ENCODE measurements at places on chromosomes 16 and 17.

DNA sequence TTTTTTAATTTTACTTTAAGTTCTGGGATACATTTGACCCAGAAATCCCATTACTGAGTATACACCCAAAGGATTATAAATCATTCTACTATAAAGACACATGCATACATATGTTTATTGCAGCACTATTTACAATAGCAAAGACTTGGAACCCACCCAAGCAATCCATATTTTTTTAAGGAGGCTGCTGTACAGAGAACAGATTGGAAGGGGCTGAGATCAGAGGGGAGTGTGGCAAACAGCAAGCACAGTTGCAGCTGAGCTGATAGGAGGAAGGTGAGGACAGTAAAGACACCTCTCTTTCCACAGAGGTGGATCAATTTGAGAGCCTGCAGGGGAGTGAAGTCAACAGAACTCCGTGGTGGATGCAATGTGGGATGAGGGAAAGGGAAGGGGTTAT, 10.2 kb upstream of the TMEM238L start:
- no peaks in the 10 kb centered on the region for H3K4me1 ChIP-seq
- DNase-seq: no peak
- no peaks in the 10 kb centered on the region for H3K36me3 ChIP-seq
- no peak overlapping the region for H3K4me3 ChIP-seq

DNA sequence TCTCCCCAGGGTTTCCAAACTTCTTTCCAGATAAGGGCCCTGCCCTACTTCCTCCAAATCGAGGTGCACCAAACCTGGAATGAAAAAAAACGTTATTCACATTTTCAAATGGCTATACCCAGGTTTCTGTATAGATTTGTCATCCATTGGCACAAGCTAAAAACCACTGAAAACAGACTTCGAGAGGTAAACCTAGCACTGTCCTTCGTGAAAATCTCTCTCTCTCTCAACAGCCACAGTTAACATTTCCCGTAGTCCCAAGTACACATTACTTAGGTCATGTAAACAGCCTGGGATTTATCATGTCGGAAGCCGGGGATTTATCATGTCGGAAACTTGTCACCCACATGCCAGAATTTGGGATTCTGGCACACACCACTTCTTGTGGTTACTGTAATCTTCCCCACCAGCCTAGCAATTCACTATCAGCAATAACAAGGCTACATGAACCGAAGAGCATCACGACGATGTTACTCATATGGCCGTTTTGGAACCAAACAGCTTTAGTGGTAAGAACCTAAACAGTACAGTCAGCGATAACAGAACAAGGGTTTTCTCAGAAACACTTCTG, 1.2 kb downstream of the DDX5 start:
- peaks cover 73% of the 10 kb centered on the region for H3K36me3 ChIP-seq
- H3K4me3 ChIP-seq: peak overlapping the region; percentile 98
- H3K27me3 ChIP-seq: no peaks in the 10 kb centered on the region
- no peak for DNase-seq

- no peaks in the 10 kb centered on the region for H3K27me3 ChIP-seq
- DNase-seq: no peak
- H3K27ac ChIP-seq: no peak overlapping the region
- H3K4me1 ChIP-seq: no peaks in the 10 kb centered on the region
These were observed 111.3 kb upstream of the NOG start for GRCh38 chr17:56482229-56482628.

GRCh38 chr17:18980682-18981334, 23.8 kb downstream of the FAM83G start:
- H3K36me3 ChIP-seq: peaks cover 17% of the 10 kb centered on the region
- H3K4me3 ChIP-seq: no peak overlapping the region
- H3K27ac ChIP-seq: peak overlapping the region; percentile 82
- H3K27me3 ChIP-seq: no peaks in the 10 kb centered on the region
- no peaks in the 10 kb centered on the region for H3K4me1 ChIP-seq
- DNase-seq: no peak

DNA sequence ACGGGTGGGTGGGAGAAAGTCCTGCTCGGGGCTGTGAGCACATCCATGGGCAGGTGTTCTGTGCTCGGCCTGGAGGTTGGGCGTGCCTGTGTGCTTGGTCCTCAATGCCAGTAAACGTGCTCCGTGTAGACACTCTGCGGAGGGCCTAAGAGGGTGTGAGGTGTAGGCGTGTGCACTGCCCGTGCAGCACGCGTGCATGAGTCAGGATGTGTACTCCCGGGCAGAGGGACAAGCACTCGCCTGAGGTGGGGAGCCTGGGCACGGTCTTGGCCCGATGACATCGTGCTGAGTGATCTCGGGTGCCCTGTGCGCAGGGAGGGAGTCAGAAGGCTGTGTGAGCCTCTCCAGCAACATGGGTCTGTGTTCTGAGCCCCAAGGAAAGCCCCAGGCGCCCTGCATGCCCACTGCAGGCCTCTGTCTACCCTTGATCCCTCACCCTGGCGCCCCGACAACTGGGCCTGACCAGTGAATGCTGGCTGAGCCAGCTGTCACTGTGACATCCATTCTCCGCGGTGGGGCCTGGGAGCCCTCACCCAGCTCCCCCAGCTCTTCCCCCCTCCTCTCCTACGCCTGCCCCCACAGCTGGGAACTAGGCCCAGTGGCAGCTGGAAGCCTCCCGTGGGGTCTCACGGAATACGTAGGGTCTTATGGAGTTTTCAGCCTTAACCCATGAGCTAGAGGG, 23.5 kb upstream of the NXPH3 start:
- no peak overlapping the region for H3K27ac ChIP-seq
- H3K4me3 ChIP-seq: no peak overlapping the region
- no peaks in the 10 kb centered on the region for H3K36me3 ChIP-seq
- peaks cover 18% of the 10 kb centered on the region for H3K4me1 ChIP-seq
- DNase-seq: no peak

GRCh38 chr16:66936462-66936861, 1.1 kb downstream of the CES2 start:
- peaks cover 13% of the 10 kb centered on the region for H3K27me3 ChIP-seq
- H3K4me1 ChIP-seq: peaks cover 29% of the 10 kb centered on the region

- peaks cover 9% of the 10 kb centered on the region for H3K4me1 ChIP-seq
- peaks cover 19% of the 10 kb centered on the region for H3K36me3 ChIP-seq
- peaks cover 54% of the 10 kb centered on the region for H3K27me3 ChIP-seq
- DNase-seq: no peak
These were observed 1.6 kb downstream of the CA10 start for GRCh38 chr17:52156576-52157570.

DNA sequence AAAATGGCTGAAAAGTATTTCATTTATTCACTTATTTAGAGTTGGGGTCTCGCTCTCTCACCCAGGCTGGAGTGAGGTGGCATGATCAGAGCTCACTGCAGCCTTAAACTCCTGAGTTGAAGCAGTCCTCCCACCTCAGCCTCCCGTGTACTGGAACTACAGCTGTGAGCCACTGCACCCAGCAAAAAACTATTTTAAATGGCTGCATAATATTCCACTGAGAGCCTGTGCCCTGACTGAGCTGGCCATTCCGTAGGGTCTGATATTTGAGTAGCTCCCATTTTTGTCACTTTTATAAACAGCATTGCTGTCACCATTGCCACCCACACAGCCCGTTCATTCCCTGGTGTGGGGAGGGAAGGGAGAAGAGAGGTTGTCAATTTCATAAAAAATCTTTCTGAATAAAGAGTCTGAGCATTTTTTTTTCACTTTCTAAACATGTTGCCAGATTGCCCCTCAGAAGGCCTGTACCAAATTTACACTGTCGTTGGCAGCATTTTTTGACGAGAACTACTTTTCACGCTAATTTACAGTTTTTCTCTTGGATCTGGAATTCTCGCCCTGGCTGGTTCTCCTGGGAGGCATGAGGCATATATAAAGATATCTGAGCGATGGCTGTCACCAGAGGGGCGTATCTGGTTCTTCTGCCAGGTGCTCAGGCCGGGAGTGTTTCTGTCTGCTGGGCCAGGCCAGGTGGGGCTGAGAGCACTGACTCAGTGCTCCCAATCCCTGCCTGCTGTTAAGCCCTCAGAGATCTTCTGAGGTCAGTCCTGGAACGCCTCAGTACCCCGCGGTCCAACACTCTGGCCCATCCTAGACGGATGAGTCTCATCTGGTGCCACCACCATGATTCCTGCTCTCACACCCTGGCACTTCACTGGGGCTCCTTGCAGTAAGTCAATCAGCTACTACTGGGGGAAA, 7.2 kb upstream of the KIFC3 start:
- no peak for DNase-seq
- H3K27me3 ChIP-seq: peaks cover 2% of the 10 kb centered on the region
- H3K27ac ChIP-seq: no peak overlapping the region
- H3K36me3 ChIP-seq: no peaks in the 10 kb centered on the region
- peaks cover 57% of the 10 kb centered on the region for H3K4me1 ChIP-seq
- no peak overlapping the region for H3K4me3 ChIP-seq

Measured in WTC11 (cell line).